ENCODE measurements at places on chromosomes 4 and X.

DNA sequence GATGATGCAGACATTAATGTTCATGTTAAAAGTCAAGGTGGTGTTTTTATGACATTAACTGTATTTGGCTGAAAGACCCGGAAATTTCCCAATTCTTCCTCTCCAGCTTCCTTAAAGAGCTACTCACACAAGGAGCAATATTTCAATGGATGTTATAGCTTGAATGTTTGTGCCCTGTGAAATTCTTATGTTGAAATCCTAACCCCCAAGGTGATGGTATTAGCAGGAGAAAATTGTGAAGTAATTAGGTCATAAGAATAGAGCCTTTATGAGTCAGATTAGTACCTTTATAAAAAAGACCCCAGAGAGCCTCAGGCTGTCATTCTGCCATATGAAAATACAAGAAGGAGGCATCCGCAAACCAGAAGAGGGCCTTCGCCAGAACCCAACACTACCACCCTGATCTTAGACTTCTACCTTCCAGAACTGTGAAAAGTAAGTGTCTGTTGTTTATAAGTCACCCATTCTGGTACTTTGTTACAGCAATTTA lies 3.6 kb downstream of the TLR1 start:
- DNase-seq: no peak

DNA sequence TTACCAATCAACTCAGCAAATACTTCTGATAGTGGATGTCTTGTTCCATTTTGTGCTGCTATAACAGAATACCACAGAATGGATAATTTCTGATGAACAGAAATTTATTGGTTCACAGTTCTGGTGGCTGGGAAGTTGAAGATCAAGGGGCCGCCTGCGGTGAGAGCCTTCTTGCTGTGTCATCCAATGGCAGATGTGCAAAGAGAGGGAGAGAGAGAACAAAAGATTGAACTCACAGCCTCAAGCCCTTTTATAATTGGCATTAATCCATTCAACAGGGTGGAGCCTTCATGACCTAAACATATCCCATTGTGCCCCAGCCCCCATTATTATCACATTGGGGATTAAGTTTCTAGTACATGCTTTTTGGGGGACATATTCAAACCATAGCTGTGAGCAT lies 86.1 kb downstream of the ADGRG4 start:
- no peak for DNase-seq

- no peak for DNase-seq
Observed at GRCh38 chr4:65139998-65140397, 530.3 kb downstream of the EPHA5 start.

- no peak for DNase-seq
Observed at GRCh38 chr4:86744570-86744969, 104.6 kb downstream of the SLC10A6 start.

- DNase-seq: no peak
Observed at GRCh38 chr4:52824270-52824602, 37.9 kb upstream of the RASL11B start.

DNA sequence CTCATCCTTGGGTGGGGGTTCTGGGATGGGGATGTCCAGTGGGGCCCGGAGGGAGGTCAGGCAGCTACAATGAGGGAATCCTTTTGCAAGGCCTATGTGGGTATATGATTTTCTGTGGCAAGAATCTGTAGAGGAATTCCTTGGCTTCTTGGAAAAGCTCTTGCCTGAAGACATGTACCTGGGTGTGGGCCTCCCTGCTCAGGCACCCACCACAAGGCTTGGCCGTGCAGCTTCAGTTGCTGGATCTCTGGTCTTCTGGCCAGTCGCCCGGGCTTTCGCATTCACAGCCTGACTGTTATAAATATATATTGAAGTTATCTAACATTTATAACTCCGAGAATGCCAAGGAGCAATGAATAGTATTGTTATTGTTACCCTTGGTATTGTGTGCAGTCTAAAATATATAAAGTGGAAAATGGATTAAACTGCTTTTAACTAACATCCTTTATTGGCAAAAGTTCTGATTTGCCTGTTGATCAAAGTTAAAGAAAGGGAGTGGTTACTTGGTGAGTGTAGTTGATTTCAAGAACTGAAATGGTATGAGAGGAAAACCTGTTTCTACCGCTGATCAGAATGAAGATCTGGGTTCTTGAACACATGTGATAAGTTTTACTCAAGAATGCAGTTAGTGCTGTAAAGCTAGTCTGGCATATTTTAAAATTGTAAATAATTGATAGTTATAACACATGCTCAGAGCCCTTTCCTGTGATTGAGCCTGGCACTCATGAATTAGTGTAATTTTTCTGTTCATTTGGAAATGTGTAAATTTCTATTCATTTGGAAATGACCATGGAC lies 36.0 kb downstream of the PTTG2 start:
- no peak for DNase-seq

GRCh38 chrX:146934256-146934655 lies 119.7 kb upstream of the CXorf51A start:
- no peak for DNase-seq

- DNase-seq: no peak
Observed at GRCh38 chr4:60544981-60545380, 655.1 kb upstream of the ADGRL3 start.

DNA sequence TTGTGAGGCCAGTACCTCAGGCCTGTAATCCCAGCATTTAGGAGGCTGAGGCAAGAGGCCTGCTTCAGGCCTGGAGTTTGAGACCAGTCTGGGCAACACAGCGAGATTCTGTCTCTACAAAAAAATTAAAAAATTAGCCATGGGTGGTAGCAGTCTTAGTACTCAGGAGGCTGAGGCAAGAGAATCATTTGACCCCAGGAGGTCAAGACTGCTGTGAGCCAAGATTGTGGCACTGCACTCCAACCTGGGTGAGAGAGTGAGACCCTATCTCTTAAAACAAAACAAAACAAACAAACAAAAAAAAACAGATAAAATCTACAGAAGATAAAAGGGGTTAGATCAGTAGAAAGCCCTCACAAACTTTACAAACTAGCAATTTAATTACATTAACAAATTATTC lies 80.7 kb downstream of the MAB21L2 start:
- DNase-seq: no peak

GRCh38 chr4:3874028-3874415 lies 107.8 kb downstream of the ADRA2C start:
- DNase-seq: no peak

DNA sequence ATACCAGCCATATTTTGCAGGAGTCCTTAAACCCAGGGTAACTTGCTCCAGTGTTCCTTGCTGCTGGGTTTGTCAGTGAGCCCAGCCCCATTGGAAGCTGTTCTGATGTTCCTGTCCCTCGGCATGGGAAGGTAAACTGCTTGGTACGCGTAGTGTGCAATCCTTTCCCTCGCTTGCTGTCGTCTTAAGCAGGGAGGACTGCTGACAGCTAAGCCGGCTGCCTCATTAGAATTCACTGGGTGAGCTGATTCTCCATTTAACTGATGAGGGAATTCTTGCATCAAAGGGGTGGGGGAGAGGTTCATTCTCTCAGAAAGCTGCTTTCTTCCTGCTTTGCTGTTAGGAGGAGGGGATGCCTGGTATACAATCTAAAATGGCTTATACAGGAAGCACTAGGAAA lies 164.6 kb downstream of the MID1IP1 start:
- no peak for DNase-seq

DNA sequence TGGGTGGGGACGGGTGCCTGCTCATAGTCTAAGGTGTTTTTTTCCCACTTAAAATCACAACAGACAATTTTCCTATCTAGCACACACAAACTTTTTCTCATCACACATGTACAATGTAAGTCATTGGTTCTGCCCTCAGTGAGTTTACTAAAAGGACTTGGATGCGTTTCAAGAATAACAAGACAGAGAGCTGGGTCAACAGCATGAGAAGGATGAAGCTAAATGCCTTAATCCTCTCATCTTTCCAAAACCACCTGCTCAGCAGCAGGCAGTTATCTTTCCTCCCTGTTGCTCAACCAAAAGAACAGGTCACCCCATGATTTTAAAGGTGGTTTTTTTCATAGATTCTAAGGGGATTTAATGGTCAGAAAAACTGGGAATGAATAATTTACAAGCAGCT lies 40.1 kb downstream of the OFD1 start:
- DNase-seq: no peak

- DNase-seq: no peak
Observed at GRCh38 chrX:153640045-153640686, 6.8 kb upstream of the DUSP9 start.

DNA sequence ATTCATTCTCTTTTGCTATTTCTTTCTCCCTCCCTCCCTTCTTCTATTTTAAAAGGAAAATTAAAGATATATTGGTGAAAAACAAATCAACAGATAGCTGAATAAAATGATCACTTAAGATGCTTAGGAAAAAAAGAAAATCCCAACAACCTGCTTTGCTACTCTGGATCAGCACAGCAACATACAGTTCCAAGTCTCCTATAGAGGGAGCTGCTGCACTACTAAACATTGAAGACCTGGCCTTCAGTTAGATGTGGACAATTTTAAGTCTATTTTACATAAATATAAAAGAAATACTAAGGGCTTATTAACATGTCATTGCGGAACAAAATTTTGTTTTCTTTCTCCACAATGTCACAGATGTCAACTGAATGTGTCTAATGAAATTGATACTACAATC lies 226.4 kb downstream of the MAGEB5 start:
- DNase-seq: no peak

- DNase-seq: no peak
Observed at GRCh38 chr4:5615496-5616075, 92.8 kb downstream of the EVC2 start.

DNA sequence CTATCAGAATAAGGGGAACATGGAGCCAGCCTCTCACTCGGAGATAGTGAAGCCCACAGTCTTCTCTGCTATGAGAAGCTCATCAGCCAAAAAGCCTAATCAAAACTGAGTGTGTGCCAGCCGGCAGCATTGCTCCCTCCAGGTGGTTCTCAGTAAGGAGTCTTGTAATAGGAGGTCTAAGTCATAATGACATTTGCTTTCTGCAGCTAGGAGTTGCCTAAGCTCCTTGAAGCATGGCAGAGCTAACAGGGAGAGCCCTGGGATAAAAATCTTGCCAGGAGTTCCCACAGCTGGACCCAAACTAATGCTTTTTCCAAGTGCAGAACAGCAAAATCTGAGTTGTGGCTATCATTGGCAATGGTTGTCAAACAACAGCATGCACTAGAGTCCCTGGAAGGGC lies 245.2 kb downstream of the SPATA18 start:
- no peak for DNase-seq

DNA sequence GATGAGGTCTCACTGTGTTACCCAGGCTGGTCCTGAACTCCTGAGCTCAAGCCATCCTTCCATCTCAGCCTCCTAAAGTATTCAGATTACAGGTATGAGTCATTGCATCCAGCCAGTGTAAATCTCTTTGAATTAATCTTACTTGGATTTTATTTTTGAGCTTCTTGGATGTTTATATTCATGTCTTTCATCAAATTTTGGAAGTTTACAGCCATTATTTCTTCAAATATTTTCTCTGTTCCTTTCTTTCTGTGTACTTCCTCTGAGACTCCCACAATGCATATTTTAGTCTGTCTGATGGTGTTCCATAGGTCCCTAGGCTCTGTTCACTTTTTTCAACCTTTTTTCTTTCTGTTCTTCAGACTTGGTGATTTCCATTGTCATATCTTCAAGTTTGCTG lies 34.9 kb downstream of the ZCCHC13 start:
- DNase-seq: no peak

GRCh38 chr4:146450524-146450923 lies 71.2 kb downstream of the SLC10A7 start:
- DNase-seq: no peak

DNA sequence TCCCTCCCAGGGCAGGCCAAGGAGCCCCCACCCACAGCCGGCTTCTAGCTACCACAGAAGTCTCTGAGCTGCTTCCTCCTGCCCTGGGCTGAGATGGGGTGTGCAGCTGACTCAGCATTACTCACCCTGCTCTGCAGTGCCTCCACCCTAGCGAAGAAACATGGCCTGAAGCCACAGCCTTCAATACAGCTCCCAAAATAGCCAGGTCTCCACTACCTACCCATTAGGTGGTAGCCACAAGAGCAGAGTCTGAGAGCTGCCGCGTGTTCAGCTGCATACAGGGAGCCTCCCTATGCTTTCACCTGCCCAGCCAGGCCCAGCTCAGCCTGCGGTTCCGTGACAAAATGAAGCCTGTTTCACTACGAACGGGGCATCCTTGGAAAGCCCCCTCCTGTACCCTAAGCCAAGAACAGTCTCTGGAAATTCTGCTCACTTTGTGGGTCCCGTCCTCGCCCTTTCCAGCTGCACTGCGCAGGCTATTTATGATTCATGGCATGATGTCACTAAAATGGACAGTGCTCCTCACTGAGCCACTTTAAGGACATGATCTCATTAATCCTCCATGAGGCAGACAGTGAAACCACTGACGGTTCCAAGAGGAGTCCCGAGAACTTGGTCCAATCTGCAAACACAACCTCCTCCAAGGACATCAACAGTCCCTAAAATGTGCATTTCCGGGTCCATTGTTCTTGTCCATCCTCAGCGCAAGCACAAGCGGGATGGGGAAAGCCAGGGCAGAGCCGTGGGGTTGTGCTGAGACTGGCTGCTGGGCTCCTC lies 20.2 kb downstream of the WDR1 start:
- DNase-seq: peak; percentile 66

- no peak for DNase-seq
Observed at GRCh38 chrX:45602151-45602550, 401.5 kb upstream of the DIPK2B start.

- DNase-seq: no peak
Observed at GRCh38 chr4:76628251-76628650, 193.2 kb downstream of the SHROOM3 start.

GRCh38 chr4:185120631-185120946 lies 22.5 kb upstream of the SLC25A4 start:
- DNase-seq: no peak

DNA sequence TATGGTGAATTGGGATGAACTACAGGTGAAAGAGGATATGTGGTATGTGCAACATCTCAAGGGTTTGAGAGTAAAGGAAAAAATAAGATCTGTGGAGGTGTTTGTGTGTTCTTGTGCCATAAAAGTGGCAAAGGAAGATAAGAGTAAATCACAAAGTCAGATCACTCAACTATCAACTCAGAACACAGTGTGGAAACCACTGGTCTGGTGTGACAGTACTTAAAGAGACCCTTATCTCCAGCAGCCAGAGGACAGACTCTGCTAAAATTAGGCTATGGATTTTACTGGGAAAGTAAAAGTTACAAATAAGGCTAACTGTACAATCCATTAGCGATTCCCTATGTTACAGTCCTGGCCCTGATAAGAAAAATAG lies 54.0 kb upstream of the PRDM8 start:
- DNase-seq: no peak

- no peak for DNase-seq
Observed at GRCh38 chr4:22787753-22788375, 95.1 kb downstream of the GBA3 start.

- DNase-seq: no peak
Observed at GRCh38 chr4:89222170-89222569, 85.4 kb downstream of the GPRIN3 start.

- DNase-seq: peak; percentile 2
Observed at GRCh38 chr4:182010876-182011275, 232.3 kb upstream of the TENM3 start.

GRCh38 chr4:53322696-53323095 lies 43.2 kb downstream of the SCFD2 start:
- no peak for DNase-seq

GRCh38 chr4:154807042-154807630 lies 26.1 kb downstream of the RBM46 start:
- peak; percentile 19 for DNase-seq

Measured in AG09319 (cell line).